Sigmoid colon (tissue), 7 donors: ENCODE measurements at places on chromosomes 3 and 15. TPM values are rescaled to one million over a fixed set of nuclear protein-coding genes. Genes with fewer than 3 reads are reported as not detected.

Gene CKMT1A
- polyA plus RNA-seq = 105 TPM

DNA sequence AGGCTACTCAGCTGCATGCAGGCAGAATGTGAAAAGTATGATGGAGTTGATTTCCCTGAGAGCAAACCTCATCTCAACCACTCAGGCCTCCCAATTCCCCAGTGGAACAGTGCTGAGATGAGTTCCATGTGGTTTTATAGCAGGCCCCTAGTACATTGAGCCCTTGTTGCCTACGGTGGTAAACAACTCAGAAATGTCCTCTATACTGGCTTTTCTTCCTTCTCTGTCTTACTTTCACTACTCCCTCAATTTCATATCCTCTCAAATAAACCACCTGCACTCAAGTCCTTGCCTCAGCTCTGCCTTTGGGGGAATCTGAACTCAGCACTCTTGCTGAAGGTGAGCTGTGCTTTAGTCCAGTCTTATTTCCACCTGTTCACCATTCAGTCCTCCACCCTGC lies 399.9 kb downstream of the PDCD6IP start:
- DNase-seq = no peak
- H3K27me3 ChIP-seq = no peaks in the 10 kb centered on the region
- no peaks in the 10 kb centered on the region for H3K36me3 ChIP-seq

Gene SNAPC5
- 28.5 TPM for polyA plus RNA-seq

GRCh38 chr3:71495708-71496472 lies 87.6 kb downstream of the FOXP1 start:
- no peak overlapping the region for H3K4me3 ChIP-seq
- peak overlapping the region; percentile 16 for H3K27ac ChIP-seq
- no peaks in the 10 kb centered on the region for H3K27me3 ChIP-seq
- no peak for DNase-seq
- H3K4me1 ChIP-seq = no peaks in the 10 kb centered on the region
- H3K36me3 ChIP-seq = peaks cover 23% of the 10 kb centered on the region

- no peaks in the 10 kb centered on the region for H3K4me1 ChIP-seq
- H3K36me3 ChIP-seq = peaks cover 4% of the 10 kb centered on the region
- no peak overlapping the region for H3K27ac ChIP-seq
- H3K27me3 ChIP-seq = no peaks in the 10 kb centered on the region
- DNase-seq = no peak
- H3K4me3 ChIP-seq = no peak overlapping the region
These were observed 61.4 kb downstream of the LRRK1 start for GRCh38 chr15:100980410-100981046.

- H3K4me3 ChIP-seq = no peak overlapping the region
- no peak for DNase-seq
- peaks cover 4% of the 10 kb centered on the region for H3K4me1 ChIP-seq
- H3K36me3 ChIP-seq = peaks cover 24% of the 10 kb centered on the region
These were observed 6.2 kb upstream of the GNAT1 start for GRCh38 chr3:50185230-50185629.

Gene EEF1AKMT4
- 4.2 TPM for polyA plus RNA-seq

- no peaks in the 10 kb centered on the region for H3K4me1 ChIP-seq
- H3K4me3 ChIP-seq = no peak overlapping the region
- H3K36me3 ChIP-seq = no peaks in the 10 kb centered on the region
These were observed 9.4 kb downstream of the SEMA3G start for GRCh38 chr3:52435246-52436101.

- peak overlapping the region; percentile 30 for H3K27ac ChIP-seq
- H3K4me1 ChIP-seq = no peaks in the 10 kb centered on the region
- no peaks in the 10 kb centered on the region for H3K27me3 ChIP-seq
These were observed 54.1 kb downstream of the ITGB5 start for GRCh38 chr3:124832782-124833709.

DNA sequence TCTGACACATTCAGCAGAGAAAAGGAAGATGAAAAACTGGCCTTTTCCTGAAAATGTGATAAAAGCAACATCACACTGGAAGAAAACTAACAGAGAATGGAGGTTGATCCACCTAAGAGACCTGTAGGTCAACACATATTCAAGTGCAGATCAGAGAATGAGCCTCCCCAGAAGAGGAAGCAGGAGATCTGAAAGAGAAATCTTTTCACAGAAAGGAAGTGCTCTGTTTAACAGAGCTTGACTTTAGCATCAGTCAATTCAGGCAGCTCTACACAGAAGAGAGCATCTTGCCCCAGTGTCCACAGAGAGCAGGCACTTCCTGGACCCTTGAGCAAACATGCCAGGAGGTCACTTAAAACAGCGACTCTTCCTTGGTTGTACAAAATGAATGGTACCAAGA lies 655.4 kb upstream of the GBE1 start:
- no peak overlapping the region for H3K27ac ChIP-seq
- H3K4me3 ChIP-seq = no peak overlapping the region
- H3K36me3 ChIP-seq = no peaks in the 10 kb centered on the region
- no peaks in the 10 kb centered on the region for H3K4me1 ChIP-seq
- H3K27me3 ChIP-seq = no peaks in the 10 kb centered on the region
- DNase-seq = no peak

DNA sequence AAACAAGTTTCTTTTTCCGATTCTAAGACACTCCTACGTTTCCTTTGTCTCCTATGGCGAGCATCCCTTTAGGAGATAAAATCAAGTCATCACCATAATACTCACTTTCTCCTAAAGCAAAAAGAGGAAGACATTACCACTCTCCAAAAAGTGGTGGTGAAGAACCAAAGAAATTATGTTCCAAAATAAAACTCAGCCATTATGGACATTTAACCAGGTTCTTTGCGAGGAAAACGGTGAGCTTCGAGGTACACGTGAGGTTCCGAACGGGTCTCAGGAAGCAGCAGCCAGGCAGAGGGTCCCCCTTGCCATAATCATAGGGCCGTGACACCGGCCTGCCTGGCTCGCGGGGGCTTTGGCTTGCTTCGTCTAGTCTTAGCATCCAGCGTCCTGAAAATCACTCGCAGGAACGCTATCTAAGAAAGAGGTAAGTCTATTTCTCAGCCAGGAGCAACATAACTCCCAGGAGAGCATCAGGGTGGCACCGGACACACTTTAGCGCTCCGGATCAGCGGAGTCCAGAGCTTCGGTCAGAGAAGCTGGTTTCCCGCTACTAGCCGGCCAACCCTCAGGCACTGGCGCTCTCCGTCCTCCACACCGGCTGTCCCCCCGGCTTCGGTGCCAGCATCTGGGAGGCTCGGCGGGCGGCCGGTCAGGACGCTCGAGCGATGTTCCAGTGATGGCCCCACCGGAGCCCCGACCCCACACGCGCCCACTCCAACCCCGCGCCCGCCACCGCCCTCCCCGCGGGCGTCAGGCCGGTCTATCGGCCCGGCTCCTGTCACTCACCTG lies 581 bp downstream of the IP6K1 start:
- peaks cover 54% of the 10 kb centered on the region for H3K4me1 ChIP-seq
- H3K36me3 ChIP-seq = peaks cover 36% of the 10 kb centered on the region
- peak; percentile 76 for DNase-seq
- no peaks in the 10 kb centered on the region for H3K27me3 ChIP-seq

Gene NUP210
- under 0.01 TPM for polyA plus RNA-seq

- no peak overlapping the region for H3K27ac ChIP-seq
- no peaks in the 10 kb centered on the region for H3K27me3 ChIP-seq
- no peak for DNase-seq
- H3K4me3 ChIP-seq = no peak overlapping the region
These were observed 274.4 kb downstream of the PLCL2 start for GRCh38 chr3:17158941-17159682.

DNA sequence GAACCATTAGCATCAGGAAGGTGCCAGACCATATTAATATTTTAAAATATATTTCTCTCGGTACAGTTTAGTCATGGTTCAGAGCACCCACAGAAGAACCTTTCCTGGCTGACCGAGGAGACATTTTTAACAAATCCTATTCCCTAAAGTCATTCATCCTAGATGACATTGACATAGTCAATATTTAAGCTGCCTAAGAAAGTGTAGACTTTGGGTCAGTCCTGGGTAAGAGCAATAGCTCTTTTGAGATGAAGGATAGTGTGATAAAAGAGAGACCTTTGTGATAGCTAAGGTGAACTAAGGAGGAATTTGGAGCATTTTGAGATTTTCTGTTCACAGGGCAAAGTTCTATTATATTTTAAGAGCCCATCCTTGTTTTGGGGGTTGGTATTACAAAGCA lies 47.5 kb downstream of the ZNF609 start:
- no peaks in the 10 kb centered on the region for H3K36me3 ChIP-seq
- H3K27ac ChIP-seq = peak overlapping the region; percentile 43
- no peaks in the 10 kb centered on the region for H3K27me3 ChIP-seq
- peaks cover 44% of the 10 kb centered on the region for H3K4me1 ChIP-seq
- no peak for DNase-seq

DNA sequence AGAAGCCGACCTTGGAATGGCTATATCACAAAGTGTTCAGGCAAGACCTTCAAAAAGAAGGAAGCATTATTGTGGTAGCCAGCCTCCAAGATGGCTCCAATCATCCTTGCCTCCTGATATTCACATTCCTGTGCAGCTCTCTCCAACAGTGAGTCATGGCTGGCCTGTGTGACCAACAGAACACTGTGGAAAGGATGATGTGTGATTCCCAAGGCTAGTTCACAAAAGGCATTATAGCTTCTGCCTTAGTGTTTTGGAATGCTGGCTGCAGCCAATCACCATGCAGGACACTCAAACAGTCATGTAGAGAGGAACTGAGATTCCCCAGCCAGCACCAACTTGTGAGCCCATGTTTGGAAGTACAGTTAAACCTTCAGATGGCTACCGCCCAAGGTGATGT lies 102.6 kb downstream of the EFL1 start:
- H3K4me1 ChIP-seq = no peaks in the 10 kb centered on the region
- no peak overlapping the region for H3K27ac ChIP-seq
- peaks cover 7% of the 10 kb centered on the region for H3K36me3 ChIP-seq
- no peak for DNase-seq
- no peak overlapping the region for H3K4me3 ChIP-seq
- H3K27me3 ChIP-seq = no peaks in the 10 kb centered on the region
